ENCODE measurements at places on chromosomes 6 and 20. TPM values are rescaled to one million over a fixed set of nuclear protein-coding genes. Genes with fewer than 3 reads are reported as not detected.

Gene ENTPD6
- 168 TPM for total RNA-seq

Gene BLCAP
- total RNA-seq: 48.8 TPM

Gene PPP1R14C
- 1.7 TPM for total RNA-seq

Gene EYS
- total RNA-seq: not detected

Gene CFB
- 1.9 TPM for total RNA-seq

Gene TAAR2
- total RNA-seq: not detected

Gene CALHM6
- total RNA-seq: not detected

Gene DNMT3B
- 4.2 TPM for total RNA-seq

Gene TMEM200A
- not detected for total RNA-seq

Gene PRELID3B
- 59.0 TPM for total RNA-seq

Gene PLG
- total RNA-seq: not detected

Gene LTB
- total RNA-seq: 0.53 TPM

Gene TMC2
- not detected for total RNA-seq

Gene ULBP2
- total RNA-seq: 2.9 TPM

Gene FOXA2
- total RNA-seq: 19.1 TPM

Gene MCHR2
- not detected for total RNA-seq

Gene GRIK2
- total RNA-seq: 0.35 TPM

Gene TRIM15
- not detected for total RNA-seq

Gene DNAH8
- total RNA-seq: not detected

Gene CLDN20
- total RNA-seq: not detected

Gene SLC22A1
- total RNA-seq: 2.4 TPM

Gene LY6G5C
- 1.1 TPM for total RNA-seq

Gene WASF1
- 10.0 TPM for total RNA-seq

Gene RAET1E
- total RNA-seq: 3.4 TPM

Gene RIPOR3
- not detected for total RNA-seq

Gene BPIFB4
- not detected for total RNA-seq

Gene ZFP57
- total RNA-seq: not detected

All from A549 treated with Mapracorat at 1 μM for 4 hours (cell line).